ENCODE measurements at places on chromosomes 5 and 9.

DNA sequence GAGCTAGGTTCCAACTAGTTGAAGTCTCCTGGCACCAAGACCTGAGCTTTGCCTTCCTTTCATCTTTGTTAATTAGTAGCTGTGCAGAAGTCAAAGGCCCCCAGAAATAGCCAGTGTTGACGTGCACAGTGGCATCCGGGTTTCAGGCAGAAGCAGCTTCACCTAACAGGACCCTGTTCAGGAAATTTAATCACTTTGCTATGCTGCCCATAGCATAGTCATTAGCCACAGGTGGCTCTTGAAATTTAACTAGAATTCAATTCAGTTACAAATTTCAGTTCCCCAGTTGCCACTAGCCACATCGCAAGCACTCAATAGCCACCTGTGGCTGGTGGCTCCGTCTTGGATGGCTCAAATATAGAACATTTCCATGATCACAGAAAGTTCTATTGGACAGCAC is 179.1 kb downstream of the GOLPH3 start:
- no peak for DNase-seq

DNA sequence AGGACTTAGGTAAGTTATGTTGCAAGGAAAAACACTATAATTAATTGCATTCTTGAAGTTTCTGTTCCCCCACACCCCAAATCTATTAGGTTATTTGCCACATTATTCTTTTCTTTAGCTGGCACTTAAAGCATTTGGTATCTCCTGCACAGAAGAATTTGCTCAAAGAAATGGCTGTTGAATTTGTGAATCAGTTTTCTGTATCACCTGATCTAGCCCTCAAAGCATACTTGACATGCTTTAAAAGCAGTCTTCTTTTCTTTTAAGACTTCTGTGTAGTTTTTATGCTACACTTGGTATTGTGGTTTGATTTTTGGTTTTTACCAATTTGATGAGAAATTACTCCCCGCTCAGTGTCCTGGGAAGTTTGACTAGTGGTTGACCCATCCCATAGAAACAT is 69.1 kb downstream of the RIC1 start:
- no peak for DNase-seq

DNA sequence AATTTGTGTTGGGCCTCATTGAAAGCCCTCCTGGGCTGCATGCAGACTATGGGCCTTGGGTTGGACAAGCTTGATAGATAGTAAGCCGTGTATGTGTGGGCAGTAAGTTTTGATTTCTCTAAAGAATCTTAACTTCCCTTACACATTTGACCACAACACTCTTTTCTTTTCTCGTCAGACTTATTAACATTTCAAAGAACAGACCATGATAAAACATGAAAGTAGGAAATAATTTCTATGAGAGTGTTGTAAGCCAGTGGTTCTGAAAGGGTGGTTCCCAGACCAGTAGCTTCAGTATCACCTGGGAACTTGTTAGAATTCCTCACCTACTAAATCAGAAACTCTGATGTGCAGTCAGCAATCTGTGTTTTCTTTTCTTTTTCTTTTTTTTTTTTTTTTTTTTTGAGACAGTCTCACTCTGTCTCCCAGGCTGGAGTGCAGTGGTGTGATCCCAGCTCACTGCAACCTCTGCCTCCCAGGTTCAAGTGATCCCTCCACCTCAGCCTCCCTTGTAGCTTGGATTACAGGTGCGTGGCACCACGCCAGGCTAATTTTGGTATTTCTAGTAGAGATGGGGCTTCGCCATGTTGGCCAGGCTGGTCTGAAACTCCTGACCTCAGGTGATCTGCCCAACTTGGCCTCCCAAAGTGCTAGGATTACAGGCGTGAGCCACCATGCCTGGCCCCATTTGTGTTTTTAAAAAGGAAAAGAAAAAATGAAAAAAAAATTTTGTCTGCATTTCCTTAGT is 20.0 kb upstream of the GCNT1 start:
- DNase-seq = no peak

DNA sequence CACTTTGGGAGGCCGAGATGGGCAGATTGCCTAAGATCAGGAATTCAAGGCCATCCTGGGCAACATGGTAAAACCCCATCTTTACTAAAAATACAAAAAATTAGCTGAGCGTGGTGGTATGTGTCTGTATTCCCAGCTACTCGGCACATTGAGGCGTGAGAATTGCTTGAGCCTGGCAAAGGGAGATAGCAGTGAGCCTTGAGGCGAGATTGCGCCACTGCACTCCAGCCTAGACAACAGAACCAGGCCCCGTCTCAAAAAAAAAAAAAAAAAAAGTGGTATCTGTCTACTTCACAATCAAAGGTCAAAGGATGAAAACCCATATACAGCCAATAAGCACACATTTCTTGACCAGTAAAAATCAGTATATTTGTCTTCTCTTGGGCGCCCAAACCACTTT is 728.5 kb upstream of the ADAMTS16 start:
- no peak for DNase-seq

- peak; percentile 78 for DNase-seq
These were observed 77.4 kb downstream of the OTULIN start for GRCh38 chr5:14741801-14742440.
